ENCODE measurements at places on chromosomes 3 and 15. TPM values are rescaled to one million over a fixed set of nuclear protein-coding genes. Genes with fewer than 3 reads are reported as not detected.

GRCh38 chr3:173976281-173976680, 578.7 kb downstream of the NLGN1 start:
- H3K27ac ChIP-seq: no peak overlapping the region
- H3K4me1 ChIP-seq: no peaks in the 10 kb centered on the region
- DNase-seq: no peak

DNA sequence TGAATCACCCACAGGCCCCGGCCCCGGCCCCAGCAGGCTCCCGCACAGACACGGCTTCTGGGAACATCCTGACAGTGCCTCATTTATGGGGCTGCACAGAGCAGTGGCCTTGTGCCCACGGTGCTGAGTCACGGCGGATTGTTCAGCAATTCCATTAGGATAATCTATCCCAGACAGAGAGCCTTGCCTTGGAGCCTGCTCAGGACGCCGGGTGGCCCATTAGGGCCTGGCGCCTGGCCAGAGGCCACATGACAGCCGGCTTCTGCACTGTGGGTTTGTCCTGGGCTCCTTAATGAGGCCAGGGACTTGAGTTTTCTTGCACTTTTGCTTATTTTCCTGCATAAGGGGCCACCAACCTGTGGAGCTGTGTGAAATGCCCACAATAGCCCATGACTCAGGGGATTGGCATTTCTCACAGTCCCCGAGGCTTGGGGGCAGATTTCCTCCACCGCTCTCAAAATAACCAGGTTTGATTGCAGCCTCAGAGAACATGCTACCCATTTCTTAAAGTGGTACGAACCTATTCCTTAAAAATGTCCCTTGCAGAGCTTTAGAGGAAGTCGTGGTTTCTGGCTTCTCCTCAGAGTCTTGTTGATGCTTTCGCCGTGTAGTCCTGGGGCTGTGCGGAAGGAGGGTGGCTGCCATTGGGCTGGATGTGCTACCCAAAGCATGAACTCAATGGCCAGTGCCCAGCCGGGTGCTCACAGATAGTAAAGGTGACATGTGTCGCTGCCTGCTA, 19.0 kb downstream of the SYNM start:
- no peaks in the 10 kb centered on the region for H3K27me3 ChIP-seq
- H3K27ac ChIP-seq: peak overlapping the region; percentile 82
- peak; percentile 95 for DNase-seq
- peaks cover 21% of the 10 kb centered on the region for H3K4me1 ChIP-seq
- no peaks in the 10 kb centered on the region for H3K36me3 ChIP-seq

DNA sequence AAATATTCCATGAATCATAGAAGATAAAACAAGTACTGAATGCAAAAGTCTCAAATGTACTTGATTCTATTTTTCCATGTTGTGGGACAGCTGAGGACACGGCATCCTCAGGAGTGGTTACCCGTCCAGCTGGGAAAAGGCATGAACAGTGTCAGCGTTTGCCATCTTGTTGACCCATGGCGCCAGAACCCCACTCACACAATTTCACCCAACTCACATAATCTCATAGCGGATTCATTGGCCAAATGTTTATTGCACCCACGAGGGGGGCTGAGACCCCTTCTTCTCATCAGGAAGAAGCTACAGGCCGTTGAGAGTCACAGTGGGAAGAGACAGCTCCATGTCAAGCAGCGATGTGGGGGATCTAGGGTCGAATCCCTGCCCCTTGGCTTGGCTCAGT, 72.9 kb downstream of the OCA2 start:
- H3K36me3 ChIP-seq: no peaks in the 10 kb centered on the region
- DNase-seq: no peak
- no peaks in the 10 kb centered on the region for H3K4me1 ChIP-seq
- no peaks in the 10 kb centered on the region for H3K27me3 ChIP-seq
- H3K27ac ChIP-seq: no peak overlapping the region

DNA sequence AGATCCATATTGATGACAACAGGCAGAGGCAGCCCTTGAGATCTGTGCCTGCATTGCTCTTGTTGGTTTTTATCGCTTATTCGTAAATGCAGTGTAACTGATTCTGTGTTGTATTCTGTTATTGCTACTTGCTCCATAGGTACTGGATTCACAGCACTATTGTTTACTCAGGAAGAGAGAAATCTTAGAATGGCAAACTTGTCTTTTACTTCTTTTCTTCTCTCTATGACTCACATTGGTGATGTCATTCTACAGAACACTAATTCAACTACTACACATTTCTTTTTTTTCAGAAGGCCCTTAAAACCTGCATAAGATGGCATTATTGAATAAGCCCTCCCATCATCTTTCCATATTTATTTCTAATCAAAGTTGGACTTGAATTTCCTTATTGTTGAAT, 201.0 kb upstream of the GBE1 start:
- H3K4me1 ChIP-seq: no peaks in the 10 kb centered on the region
- H3K36me3 ChIP-seq: no peaks in the 10 kb centered on the region
- H3K4me3 ChIP-seq: no peak overlapping the region
- H3K27me3 ChIP-seq: no peaks in the 10 kb centered on the region
- H3K27ac ChIP-seq: no peak overlapping the region

- no peaks in the 10 kb centered on the region for H3K36me3 ChIP-seq
- no peak for DNase-seq
- H3K27me3 ChIP-seq: no peaks in the 10 kb centered on the region
Measured at GRCh38 chr3:182294256-182294655, 499.0 kb upstream of the ATP11B start.

DNA sequence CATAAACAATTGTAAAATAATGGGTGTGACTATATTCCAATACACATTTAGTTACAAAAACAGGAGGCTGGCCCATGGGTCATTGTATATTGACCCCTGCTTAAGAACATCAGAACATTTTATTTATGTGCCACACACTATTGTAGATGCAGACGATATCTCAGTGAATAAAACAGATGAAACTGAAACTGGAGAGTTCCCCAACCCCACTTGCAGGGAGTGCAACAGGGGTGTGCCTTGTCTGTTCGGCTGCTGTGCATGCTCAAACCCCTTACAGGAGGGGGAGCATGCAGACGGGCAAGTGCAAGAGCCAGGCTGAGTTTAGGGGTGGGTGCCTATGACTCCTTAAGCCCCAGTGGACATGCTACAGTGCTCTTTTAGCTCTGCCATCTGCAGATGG, 509.6 kb downstream of the IGSF11 start:
- H3K36me3 ChIP-seq: no peaks in the 10 kb centered on the region
- no peak overlapping the region for H3K27ac ChIP-seq
- DNase-seq: no peak
- no peaks in the 10 kb centered on the region for H3K27me3 ChIP-seq
- H3K4me3 ChIP-seq: no peak overlapping the region

- no peak overlapping the region for H3K27ac ChIP-seq
- no peaks in the 10 kb centered on the region for H3K4me1 ChIP-seq
- no peaks in the 10 kb centered on the region for H3K27me3 ChIP-seq
Measured at GRCh38 chr3:98914210-98915080, 12.9 kb upstream of the DCBLD2 start.

DNA sequence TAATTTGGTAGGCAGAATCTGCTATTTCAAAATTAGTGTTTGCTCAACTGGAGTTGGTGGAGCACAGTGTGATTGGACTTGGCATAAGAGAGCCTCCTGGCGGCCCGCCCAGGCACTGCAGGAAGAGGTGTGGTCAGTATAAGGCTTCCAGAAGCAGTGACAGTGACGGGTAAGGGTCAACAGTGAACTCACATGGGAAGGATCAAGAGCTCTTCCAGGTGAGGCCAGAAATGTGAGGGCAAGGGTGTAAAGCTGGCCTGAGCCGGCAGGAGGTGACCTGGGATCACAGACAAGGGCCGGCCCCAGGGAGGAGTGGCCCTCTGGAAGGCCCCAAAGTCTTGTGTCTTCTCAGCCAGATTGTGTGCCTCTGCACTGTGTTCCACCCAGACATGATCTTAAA, 93.2 kb upstream of the RNF7 start:
- H3K27me3 ChIP-seq: no peaks in the 10 kb centered on the region
- H3K4me3 ChIP-seq: no peak overlapping the region
- H3K27ac ChIP-seq: no peak overlapping the region
- peak; percentile 40 for DNase-seq
- no peaks in the 10 kb centered on the region for H3K4me1 ChIP-seq
- no peaks in the 10 kb centered on the region for H3K36me3 ChIP-seq

DNA sequence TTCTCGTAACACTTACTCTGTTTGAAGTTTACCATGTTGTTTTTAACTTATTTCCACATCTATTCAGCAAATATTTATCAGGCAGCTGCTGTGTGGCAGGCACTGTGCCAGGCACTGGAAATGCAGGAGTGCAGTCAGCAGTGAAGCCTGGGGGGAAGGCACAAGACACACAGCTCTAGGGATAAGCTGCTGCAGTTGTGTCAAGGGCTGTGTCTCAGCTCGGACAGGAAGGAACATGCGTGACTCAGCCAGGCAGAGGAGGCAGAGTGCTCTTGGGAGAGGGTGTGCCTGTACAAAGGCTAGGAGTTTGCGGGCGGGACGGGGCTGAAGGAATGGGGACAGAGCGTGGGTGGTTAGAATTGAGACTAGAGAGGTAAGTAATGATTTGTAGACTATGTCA, 24.7 kb downstream of the LYSMD4 start:
- no peak overlapping the region for H3K4me3 ChIP-seq
- H3K27ac ChIP-seq: no peak overlapping the region
- DNase-seq: no peak
- peaks cover 15% of the 10 kb centered on the region for H3K36me3 ChIP-seq
- H3K27me3 ChIP-seq: no peaks in the 10 kb centered on the region

GRCh38 chr3:22959593-22959992, 243.5 kb upstream of the UBE2E2 start:
- H3K4me1 ChIP-seq: no peaks in the 10 kb centered on the region
- H3K36me3 ChIP-seq: no peaks in the 10 kb centered on the region
- no peak for DNase-seq
- H3K27me3 ChIP-seq: no peaks in the 10 kb centered on the region

DNA sequence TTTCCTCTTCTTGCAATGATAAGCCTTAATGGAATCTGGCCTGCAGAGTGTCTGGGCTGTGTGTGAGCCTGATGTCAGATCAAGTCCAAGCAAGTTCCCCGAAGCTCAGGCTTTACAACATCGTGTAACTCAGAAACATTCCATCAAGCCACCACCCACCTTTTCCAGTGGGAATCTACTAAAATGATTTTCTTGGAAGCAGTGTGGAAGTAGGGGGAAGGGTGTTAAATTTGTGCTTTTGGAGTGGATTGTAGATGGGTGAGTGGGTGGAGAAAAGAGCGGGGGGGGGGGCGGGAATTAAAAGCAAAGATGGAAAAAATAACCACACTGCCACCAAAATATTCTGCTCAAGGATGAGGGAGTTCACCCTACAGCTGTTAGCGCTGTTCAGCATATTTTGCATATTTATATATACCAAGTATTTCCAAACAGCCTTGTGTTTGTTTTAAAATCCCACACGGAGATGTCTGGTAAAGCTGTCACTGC, 53.6 kb downstream of the VGLL3 start:
- no peaks in the 10 kb centered on the region for H3K27me3 ChIP-seq
- no peak overlapping the region for H3K4me3 ChIP-seq
- no peaks in the 10 kb centered on the region for H3K4me1 ChIP-seq
- no peaks in the 10 kb centered on the region for H3K36me3 ChIP-seq
- DNase-seq: no peak

DNA sequence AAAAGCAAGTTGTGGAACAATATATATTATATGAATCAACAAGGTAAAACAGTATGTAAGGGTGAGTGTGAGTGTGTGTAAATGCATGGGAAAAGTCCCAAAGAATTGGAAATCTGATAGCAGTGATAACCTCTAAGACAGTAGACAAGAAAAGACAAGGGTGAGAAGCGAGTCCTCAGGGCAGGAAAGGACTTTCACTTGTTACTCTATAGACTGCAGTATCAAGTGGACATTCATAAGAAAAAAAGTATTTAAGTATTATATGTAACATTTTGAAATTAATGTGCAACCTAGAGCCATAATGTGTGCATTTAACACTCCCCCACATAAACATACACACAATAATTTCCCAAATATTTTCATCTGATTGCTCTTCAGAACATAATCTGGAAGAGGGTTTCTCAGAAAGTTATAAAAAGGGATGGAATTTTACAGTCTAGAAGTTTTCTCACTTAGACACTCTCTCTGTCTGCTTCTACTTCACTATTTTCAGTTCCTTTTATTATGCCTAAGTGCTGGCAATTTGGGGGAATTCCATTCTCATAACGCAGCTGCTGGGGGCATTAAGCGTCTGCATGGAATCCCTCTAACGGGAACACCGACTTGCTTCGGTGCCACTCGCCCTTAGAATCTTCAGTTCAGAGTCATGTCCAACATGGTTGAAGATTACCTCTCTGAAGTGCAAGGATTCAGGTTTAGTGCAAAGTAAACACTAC, 50.0 kb upstream of the CDIN1 start:
- H3K27ac ChIP-seq: no peak overlapping the region
- H3K4me1 ChIP-seq: no peaks in the 10 kb centered on the region
- H3K36me3 ChIP-seq: no peaks in the 10 kb centered on the region
- H3K27me3 ChIP-seq: no peaks in the 10 kb centered on the region

DNA sequence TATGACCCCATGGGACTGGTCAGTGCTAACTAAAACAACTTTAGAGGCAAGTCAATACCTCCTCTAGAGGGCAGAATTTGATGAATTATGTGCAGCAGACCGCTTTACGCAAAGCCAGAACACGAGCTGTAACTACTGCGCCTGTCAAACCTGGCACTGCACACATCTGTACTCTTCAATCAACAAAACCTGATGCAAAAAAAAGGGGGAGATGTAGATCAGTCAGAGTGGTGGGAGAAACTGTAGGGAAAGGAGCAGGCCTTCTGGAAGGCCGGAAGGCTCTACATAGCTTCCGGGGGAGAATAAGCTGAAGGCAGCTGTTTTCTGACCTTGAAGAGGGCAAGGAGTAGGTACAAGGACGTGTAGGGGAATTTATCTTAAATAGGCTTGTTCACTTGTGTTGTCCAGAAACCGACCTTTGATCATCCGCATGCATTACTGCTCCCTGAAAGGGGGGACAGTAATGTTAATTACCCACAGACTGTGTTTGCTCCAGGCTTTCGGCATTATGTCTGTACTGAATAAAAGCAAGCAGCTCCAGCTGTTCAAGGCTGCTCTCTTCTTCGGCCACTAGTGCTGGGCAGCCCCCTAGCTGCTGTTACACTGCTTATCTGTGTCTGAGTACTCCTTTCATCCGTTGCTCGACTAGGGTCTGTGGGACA, 41.0 kb downstream of the GPR160 start:
- no peak overlapping the region for H3K4me3 ChIP-seq
- H3K36me3 ChIP-seq: no peaks in the 10 kb centered on the region
- H3K27ac ChIP-seq: peak overlapping the region; percentile 68
- H3K4me1 ChIP-seq: peaks cover 3% of the 10 kb centered on the region
- DNase-seq: peak; percentile 56
- no peaks in the 10 kb centered on the region for H3K27me3 ChIP-seq

The CYP8B1 gene
- 4.3 TPM for polyA plus RNA-seq

The FBXO40 gene
- not detected for polyA plus RNA-seq

The CAND2 gene
- polyA plus RNA-seq: 3.9 TPM
